Fibroblast of upper back skin (primary cell): ENCODE measurements at places on chromosomes 2 and 18.

- no peak for DNase-seq
These were observed 12.7 kb downstream of the SPIRE1 start for GRCh38 chr18:12645254-12645653.

GRCh38 chr2:113229795-113230194, 48.9 kb downstream of the PAX8 start:
- no peak for DNase-seq

DNA sequence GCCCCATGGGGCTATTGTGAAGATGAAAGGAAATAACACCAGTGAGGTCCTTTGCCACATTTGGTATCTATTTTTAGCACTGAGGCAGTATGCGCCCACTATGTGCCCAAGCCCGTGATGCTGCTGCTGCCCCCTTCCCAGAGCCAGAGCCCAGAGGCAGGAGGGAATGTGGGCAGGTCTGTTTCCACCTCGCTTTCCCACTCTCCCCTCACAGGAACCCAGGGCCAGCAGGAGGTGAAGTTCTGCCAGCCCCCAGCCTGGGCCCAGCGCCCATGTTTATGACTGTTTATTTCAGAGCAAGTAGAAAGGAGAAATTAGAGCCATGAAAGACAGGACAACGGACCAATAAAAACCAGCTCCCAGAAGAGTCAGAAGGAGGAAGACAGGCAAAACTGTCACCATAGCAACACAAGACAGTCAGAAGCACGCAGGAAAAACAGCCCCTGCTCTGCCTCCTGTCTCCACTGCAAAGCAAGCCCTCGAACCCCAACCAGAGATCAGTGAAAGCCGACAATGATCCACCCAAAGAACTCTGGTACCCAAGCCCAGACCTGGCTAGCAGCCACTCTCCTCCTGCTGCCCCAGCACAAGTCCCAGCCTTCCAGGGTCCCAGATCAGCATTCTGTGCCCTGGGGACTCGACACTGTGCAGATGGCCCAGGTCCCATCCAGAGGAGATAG, 1.4 kb downstream of the CYRIA start:
- peak; percentile 51 for DNase-seq

GRCh38 chr2:227295806-227296205, 29.2 kb upstream of the MFF start:
- no peak for DNase-seq

GRCh38 chr2:211760103-211760502, 778.5 kb downstream of the ERBB4 start:
- DNase-seq, result no peak
